ENCODE measurements at places on chromosomes 3 and 15.

DNA sequence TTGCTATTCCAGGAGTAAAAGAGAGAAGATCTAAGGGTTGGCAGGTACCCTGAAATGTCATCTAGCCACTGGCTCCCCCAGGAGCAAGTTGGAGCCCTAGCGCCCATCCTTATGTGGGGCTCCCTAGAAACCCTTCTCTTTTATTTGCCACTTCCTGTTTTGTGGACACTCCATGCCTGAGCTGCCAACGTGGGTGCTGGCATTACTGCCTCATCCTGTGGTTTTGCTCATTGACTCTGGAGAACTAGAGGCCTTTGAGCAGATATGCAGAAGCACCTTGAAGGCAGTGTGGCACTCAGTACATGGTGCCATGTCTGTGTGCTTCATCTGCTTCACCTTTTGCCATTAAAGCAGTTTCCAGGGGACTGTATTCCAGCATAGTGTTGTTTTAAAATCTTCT, 8.1 kb downstream of the EDEM1 start:
- no peak for DNase-seq

DNA sequence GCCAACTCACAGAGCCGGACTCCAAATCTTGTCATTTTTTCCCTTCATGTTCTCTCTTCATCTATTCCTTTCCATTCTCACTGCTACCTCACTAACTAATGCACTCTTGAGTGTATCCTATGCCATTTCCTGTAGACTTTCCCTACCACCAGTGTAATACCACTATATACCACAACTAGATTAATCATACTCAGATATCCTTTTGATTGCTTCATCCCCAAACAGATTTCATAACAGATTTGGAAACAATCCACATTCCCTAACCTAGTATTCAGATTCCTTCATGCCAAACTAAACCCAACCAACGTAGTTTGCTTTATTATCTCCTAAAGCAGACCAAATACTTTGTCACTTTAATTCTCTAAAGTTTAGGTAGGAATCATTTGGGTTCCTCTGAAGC, 2.6 kb upstream of the PLOD2 start:
- DNase-seq, result no peak

GRCh38 chr15:27222479-27222878, 251.5 kb downstream of the GABRG3 start:
- DNase-seq, result no peak

- DNase-seq, result no peak
Measured at GRCh38 chr3:49133226-49133951, 539 bp upstream of the LAMB2 start.

DNA sequence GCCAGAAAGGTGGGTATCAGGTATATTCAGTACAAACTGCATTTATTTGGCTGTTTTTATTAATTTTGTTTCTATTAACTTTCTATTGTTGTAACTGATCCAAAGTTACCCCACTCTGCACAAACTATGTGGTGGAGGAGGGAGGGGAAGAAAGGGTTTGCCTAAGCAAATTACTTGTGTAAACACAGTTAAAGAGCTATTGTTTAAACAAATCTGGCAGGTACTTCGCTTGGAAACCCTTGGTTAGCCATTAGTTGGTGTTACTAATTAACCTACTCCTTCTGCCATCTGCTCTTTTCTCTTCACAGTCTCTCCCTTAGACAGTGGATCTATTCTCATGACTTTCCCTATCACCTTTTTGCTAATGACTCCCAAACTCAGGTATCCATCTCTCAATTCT, 328.4 kb upstream of the NECTIN3 start:
- DNase-seq, result no peak

GRCh38 chr3:57233799-57234198, 6.3 kb downstream of the APPL1 start:
- no peak for DNase-seq

GRCh38 chr3:8503461-8503860, 1.8 kb downstream of the LMCD1 start:
- DNase-seq, result no peak

- no peak for DNase-seq
Measured at GRCh38 chr3:179991883-179992282, 44.9 kb downstream of the PEX5L start.

DNA sequence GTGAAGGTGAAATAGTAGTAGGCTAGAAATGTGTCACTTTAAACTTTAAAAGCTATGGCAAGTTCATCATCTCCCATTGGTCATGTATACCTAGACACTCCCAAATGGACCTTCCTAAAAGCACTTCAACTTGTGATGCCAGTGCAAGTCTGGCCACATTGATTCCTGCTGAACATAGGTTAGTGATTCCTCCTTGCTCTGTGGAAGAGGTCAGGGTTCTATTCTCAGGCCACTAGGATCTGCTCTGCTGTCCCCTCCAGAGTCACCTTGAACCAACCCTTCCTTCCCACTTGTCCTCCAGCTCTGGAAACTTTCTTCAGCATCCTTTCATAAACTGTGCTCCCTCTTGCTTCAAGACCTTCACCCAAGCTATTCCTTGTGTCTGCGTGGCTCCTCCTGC, 301.7 kb downstream of the RPLP1 start:
- no peak for DNase-seq

- DNase-seq, result no peak
Measured at GRCh38 chr3:136008221-136008620, 42.7 kb downstream of the PPP2R3A start.

- no peak for DNase-seq
Measured at GRCh38 chr3:43704697-43705096, 14.0 kb downstream of the ABHD5 start.

GRCh38 chr3:151625086-151625485, 108.6 kb upstream of the AADACL2 start:
- DNase-seq, result no peak

- no peak for DNase-seq
Measured at GRCh38 chr15:80840182-80841130, 61.3 kb downstream of the CEMIP start.

DNA sequence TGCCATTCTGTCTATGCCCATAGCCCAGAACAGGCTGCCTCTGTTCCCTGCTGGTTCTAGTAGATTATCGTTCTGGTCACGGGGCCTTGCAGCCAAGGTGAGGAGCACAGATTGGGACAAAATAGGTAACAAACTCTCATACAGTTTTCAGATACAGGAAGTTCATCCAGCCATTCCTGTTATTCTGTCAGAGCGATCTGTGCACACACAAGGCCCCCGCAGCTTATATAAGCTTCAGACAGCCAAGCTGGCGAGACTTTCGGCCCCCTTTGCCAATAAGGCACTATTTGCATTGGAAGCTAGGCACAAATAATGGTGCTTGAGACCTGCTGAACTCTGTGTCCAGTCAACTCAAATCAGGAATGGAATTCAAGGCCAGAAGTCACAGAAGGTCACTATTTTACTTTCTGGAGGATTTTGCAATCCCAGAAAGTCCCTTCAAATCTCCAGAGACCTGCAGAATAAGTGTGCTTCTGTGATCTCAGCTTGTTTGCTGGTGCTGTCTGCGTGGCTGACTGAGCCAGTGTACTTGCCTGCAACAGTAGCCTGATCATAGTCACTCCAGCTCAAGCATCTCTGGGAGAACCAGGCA, 69.4 kb downstream of the BFSP2 start:
- DNase-seq, result no peak

DNA sequence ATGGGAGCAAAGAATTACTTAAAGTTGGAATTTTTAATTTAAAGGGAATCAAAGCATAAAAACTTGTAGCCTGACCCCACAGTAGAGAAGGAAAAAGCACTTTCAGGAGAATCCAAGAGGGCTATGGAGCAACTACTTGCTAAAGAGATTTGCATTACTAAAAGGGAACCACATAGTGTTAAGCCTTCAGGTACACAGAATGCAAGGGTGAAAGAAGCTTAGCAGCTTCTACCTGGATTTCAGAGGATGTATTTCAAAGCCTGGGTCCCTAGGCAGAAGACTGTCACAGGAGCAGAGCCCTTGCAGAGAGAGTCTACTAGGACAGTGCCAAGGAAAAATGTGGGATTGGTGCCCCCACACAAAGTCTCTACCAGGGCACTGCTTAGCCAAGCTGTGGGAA, 575.0 kb downstream of the GBE1 start:
- DNase-seq, result no peak

DNA sequence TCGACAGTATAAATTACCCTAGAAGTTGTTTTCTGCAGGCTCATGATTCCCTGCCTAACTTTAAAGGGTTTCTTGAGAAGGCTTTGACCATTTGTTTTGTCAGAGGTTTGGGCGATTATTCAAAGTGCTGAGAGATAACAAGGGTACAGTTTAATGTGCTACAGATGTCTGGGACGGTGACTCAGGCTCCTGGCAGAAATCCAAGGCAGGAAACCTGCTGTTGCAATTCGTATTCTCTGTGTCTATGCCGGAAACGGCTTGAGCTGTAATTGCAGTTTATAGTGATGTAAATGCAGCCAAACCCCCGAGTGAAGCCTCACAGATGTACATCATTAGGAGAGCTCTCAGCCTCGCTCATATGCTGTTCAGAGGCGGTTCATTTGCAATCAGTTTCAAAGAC, 65.6 kb downstream of the SYNPR start:
- no peak for DNase-seq

DNA sequence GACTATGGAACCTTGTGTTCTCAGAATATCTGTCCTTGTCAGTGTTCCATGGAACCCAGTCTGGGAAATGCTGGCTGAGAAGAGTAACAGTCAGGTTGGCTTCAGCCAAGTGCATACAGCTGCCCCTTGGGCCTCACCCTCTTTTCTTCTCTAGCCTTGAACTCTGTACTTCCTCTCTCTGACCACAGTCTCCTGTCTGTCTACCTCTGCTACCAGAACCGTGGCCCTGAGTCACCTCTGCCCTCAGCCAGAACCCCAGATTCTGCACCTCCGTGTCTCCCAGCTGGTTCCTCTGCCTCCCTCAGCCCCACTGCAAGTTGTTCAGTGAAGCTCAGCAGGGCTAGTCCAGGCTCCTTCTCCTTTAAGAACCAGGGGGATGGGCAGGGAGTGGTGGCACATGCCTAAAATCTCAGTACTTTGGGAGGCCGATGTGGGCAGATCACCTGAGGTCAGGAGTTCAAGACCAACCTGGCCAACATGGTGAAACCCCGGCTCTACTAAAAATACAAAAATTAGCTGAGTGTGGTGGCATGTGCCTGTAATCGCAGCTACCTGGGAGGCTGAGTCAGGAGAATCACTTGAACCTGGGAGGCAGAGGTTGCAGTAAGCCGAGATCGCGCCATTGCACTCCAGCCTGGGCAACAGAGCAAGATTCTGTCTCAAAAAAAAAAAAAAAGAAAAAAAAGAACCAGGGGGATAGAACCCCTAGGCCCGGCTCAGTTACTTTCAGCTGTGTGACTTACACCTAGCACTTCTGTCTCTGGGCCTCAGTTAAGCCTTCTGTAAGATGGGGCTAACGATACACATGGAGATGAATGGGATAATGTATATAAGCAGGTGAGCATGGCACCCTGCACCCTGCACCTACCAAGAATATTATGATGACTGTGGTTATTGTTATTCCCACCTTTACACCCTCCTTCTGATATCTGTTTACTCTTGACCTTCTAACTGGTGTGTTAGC, 24.3 kb upstream of the TATDN2 start:
- no peak for DNase-seq

- no peak for DNase-seq
Measured at GRCh38 chr3:86837871-86838270, 153.1 kb downstream of the VGLL3 start.

DNA sequence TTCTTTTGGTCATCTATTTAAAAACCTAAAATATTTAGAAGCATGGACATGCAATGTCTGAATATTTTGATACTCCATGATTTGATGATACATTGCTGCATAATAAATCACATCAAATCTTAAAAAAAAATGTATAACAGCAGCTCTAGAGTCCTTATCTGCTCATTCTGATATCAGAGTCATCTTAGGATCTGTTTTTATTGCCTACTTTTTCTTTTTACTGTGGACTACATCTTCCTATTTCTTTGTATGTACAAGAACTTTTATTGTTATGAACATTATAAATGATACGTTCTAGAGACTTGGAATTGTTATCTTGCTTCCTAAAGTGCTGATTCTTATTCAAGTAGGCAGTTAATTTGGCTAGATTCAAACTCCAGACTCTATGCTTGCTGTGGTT, 72.7 kb downstream of the IQCH start:
- no peak for DNase-seq

GRCh38 chr3:37441689-37442088, 267.3 kb upstream of the LRRFIP2 start:
- DNase-seq, result no peak

GRCh38 chr3:76726034-76726433, 313.9 kb upstream of the ROBO2 start:
- no peak for DNase-seq

DNA sequence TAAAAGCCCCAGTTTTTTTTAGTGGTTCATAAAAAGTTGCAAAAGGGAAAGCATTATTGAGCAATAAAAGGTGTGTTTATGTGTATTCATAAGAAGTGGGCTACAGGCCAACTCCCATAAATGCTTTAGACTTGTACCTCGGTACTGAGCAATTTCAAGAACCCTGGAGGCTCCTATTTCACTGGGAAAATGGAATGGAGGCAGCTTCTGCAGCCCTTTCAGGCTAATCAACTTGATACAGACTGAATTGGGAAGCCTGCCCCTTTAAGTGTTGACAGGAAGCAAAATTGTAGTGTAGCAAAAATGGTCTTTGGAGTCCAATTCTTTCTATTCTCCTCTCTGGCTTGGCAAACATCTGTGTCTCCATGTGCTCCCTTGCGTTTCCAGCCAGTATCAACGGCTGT, 118.8 kb downstream of the ECT2 start:
- DNase-seq, result no peak

GRCh38 chr3:131216330-131216729, 165.2 kb upstream of the NUDT16 start:
- DNase-seq, result no peak

DNA sequence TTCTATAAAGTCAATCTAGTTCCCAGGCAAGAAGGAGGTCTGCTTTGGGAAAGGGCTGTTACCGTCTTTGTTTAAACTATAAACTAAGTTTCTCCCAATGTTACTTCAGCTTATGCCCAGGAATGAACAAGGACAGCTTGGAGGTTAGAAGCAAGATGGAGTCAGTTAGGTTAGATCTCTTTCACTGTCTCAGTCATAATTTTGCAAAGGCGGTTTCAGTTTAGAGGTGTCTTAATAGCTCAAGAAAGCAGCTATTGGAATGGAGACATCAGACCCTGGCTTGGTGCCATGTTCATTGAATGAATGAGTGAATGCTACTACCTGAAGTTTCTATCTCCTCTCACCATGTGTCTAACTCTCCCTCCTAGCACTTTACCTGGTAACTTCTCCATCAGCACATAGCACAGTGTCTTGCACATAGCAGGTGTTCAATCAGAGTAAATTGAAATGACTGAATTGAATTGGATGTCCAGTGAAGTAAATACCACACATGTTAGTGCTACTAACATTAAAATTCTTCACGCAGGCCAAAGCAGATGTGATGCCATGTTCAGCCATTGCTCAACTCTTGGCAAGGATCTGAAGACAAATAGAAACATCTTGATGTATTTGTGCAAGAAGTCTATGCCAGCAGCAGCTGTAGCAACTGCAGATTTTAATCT, 28.2 kb downstream of the CLEC3B start:
- no peak for DNase-seq
